ENCODE measurements at places on chromosomes 6 and 20.

DNA sequence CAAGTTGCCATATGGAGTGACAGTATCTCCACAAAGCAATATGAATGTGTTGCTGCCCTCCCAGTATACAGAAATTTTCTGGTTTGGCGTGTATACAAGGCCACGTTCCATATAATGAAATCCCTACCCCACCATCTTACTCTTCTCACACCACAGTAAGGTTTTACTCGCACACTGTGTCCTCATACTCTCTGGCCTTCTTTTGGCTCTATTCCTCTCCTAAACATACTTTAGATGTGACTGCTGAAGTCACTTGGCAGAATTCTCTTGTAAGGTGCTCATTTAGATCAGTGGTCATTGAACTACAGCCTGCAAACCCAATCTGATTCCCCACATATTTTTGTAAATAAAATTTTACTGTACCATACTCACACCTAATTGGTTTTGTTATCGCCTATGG, 123.2 kb downstream of the RFPL4B start:
- DNase-seq, result no peak

- no peak for DNase-seq
Observed at GRCh38 chr6:14450578-14450977, 333.0 kb downstream of the CD83 start.

- no peak for DNase-seq
Observed at GRCh38 chr6:4349931-4350330, 214.6 kb upstream of the ECI2 start.

GRCh38 chr6:111721753-111722154, 116.1 kb upstream of the TRAF3IP2 start:
- DNase-seq, result no peak

GRCh38 chr6:105821777-105822176, 264.4 kb upstream of the PRDM1 start:
- DNase-seq, result no peak

GRCh38 chr6:130882370-130882769, 55.2 kb downstream of the SMLR1 start:
- DNase-seq, result no peak

DNA sequence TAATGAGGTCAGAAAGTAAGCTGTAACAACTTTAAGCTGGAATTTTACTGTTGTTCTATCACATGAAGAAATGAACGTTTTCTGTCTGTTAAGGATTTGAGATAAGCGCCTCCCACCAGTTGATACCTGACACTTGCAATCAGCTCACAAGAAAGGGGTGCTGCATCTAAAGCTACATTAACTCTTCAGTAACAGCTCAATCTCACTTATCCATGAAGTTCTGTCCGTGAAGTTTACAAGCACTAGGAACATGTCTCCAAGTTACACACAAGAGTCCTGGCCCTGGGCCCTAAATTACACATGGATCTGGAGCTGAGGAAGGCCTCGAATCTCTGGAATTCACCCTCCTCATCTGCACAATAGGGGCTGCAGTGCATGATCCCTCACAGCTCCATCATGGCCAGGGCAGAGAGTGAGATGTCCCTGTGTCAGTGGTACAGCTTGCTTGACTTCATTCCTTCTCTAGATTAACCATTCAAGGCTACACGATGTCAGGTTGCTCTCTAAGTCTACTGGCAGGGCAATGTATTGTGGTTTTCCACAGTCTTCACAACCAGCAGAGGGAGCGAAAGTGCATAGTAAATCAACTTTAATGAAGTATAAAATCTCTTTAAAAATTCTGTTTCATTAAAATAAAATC, 182.4 kb upstream of the MCHR2 start:
- DNase-seq, result no peak

DNA sequence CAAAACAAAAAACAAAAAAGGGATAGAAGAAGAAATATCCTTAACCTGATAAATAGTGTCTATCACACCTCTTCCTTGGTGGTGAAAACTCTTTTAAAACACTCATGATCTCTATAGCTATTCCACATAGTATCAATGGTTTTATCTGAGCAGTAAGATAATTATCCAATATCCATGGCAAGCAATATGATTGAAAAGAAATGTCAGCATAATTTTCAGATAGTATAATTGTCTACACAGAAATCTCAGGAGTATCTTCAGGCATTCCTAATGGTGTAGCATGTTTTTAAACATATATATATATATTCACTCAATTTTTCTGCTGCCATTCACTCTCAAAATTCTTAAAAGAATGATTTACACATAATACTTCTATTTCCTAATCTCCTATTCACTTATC, 938.0 kb upstream of the SLC35B3 start:
- DNase-seq, result no peak

- DNase-seq, result no peak
Observed at GRCh38 chr6:153340568-153340967, 209.5 kb upstream of the RGS17 start.

- no peak for DNase-seq
Observed at GRCh38 chr6:24979176-24979575, 43.4 kb upstream of the RIPOR2 start.

- no peak for DNase-seq
Observed at GRCh38 chr20:41587956-41588355, 30.2 kb downstream of the CHD6 start.

DNA sequence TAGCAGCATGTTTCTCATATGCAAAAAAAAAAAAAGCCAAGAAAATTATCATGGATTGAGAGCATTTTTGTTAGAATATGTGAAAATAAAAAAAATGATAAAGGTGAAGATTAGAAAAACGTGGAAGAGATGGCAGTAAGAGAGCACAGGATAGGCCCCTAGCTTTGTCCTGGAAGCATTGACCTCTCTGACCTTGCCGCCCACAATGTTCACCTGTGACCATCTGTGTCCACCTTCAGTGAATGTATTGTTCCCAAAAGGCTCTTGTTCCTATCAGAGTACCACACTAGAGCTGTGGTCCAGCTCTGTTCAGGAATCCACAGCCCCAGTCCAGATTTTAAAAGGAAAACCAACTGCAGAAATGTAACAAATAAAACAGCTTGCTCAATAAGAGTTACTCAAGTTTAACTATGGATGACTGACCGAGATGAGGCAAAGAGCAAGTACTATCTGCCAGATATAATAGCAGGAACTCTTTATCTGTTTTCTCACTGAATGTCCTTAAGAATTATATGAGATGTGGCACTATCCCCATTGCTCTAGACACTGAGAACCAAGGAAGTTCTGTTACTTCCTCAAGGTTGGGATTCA, 287.7 kb upstream of the STXBP5 start:
- DNase-seq, result no peak

GRCh38 chr6:10690651-10691445, 3.6 kb downstream of the C6orf52 start:
- DNase-seq, result no peak

GRCh38 chr6:149719531-149719930, 1.6 kb upstream of the LATS1 start:
- no peak for DNase-seq

DNA sequence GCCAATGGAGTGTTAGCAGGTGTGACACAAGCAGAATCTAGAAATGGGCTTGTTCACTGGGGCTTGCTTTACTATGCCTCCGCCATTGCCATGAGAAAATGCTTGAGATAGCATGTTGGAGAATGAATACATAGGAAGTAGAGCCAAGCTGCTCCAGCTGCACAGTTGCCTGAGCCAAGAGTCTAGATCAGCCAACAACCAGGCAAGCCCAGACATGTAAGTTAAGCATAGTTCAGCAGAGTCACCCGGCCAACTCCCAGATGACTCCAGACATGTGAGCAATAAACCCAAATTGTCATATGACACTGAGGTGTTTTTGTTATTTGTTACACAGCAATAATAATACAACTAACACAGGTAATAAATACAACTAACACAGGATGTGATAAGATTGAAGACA, 167.9 kb downstream of the HAO1 start:
- DNase-seq, result no peak

DNA sequence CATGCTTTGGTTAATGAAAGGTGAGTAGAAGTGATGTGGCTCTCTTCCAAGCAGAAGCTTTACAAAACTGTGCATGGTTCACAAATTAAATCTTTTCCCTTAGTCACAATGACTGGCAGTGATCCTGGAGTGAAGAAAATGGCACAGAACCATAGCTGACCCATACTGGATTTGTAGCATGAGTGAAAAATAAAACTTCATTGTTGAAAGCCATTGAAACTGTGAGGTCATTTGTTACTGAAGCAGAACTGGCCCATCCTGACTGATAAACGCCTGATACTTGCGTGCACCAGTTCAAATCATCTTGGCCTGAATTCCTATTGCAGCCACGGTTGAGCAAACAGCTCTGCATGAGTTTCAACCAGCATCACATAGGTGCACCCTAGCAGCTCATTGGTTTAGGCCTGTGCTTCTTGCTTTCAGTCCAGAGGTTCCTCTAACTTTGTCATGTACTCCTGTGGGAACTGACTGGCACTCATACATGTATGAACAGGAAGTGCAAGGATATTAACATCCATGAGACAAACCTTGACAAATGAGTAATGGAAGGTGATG, 40.5 kb downstream of the SAMD5 start:
- DNase-seq, result no peak

DNA sequence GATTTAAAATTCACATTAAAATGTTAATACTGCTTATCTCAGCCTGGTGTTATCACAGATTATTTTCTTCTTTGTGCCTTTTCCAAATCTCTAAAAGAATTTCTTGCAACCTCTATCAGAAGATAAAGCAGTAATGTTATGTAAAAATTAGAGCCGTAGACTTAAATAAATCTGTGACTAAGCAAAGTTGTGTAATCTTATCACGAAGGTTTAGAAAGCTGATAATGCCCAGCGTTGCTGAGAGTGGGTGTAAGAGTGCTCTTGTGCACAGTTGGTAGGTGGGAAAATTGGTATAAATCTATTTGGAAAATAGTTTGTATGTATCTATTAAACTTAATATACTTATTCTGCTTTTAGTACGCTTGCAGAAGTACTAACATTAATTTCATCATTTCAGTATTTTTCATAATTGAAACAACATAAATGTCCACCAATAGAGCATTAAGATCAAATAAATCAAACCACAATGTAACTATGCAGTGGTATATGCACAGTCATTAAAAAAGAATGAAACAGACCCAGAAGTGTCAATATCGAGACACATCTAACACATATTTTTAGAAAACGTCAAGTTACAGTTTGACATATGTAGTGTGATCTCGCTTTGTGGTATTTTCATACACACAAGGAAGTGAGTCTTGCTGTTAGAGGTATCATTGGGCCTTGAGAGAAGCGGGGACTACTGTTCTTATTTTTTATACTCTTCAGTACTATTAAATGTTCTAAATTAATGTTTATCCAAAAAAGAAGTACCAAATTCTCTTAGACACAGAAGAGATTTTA, 54.4 kb upstream of the PBOV1 start:
- DNase-seq, result no peak

- no peak for DNase-seq
Observed at GRCh38 chr6:133101790-133102189, 139.4 kb upstream of the EYA4 start.

GRCh38 chr20:12067686-12068085, 150.0 kb downstream of the BTBD3 start:
- no peak for DNase-seq

DNA sequence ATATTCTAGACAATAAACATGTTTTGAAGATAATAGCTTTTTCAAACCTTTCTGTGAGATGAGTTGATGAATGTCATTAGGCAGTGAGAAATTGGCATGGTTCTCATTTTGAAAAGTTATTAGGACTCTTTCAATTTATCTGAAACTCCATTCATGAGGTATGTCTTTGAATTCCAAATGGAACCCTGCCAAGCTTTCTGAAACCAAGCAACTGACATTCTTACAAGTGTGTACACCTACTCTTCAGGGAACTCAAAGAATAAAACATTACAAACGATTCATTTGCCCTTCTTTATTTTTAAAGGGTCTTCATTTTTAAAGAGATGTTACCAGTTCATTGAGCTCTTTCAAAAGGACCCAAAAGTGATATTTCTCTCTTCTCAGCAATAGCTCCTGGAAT, 2.1 kb upstream of the TRDN start:
- no peak for DNase-seq

- DNase-seq, result no peak
Observed at GRCh38 chr20:37864298-37864697, 38.6 kb upstream of the VSTM2L start.

DNA sequence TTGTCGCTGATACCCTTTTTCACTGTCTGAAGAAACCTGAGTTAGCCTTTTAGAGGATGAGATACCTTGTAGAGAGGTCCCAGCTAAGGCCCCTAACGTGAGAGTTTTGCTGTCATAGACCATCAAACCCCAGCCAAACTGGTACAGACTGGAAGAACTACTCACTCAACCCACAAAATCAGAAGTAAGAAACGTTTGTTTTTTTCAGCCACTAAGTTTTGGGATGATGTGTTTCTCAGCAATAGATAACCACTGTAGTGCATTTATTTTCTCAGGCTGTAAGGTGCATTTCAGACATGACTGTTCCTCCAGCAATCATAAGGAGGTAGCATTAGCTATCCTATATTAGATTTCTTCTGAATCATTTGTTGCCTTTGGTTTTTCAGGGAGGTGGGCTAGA, 407.3 kb upstream of the FLRT3 start:
- no peak for DNase-seq

DNA sequence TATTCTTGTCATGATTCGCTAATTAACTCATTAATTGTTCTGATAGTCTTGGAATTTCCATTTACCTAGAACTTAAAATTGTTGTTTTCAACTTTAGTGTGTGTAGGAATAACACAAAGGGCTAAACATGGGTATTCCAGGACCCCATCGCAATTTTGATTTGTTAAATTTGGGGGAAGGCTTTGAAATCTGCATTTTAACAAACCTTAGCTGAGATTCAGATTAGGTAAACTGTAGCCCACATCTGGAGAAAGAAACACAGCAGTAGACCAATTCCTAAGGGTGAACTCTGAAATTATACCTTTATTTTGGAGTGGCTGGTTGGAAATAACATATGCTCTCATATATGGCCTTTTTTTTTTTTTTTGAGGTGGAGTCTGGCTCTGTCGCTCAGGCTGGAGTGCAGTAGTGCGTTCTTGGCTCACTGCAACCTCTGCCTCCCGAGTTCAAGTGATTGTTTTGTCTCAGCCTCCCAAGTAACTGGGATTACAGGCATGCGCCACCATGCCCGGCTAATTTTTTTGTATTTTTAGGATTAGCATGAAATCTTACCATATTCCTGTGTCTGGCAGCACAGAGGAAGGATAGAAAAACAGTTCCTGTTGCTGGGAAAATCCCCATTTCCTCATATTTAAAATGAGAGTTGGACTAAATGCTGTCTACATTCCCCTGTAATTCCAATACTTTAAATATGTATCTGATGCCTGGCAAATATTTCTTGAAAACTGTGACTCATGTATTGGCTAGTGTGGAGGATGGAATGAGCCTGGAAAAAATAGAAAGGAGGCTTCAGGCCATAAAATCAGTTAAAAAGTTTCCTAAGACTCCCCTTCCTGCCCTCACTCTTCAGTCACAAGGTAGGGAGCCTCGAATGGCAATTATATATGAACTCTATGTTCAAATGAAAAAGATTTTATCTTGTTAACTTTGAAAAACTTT, 96.7 kb upstream of the FAM184A start:
- DNase-seq, result no peak

- DNase-seq, result no peak
Observed at GRCh38 chr20:40657526-40657925, 31.5 kb downstream of the MAFB start.
